ENCODE measurements at places on chromosomes 2 and 18.

DNA sequence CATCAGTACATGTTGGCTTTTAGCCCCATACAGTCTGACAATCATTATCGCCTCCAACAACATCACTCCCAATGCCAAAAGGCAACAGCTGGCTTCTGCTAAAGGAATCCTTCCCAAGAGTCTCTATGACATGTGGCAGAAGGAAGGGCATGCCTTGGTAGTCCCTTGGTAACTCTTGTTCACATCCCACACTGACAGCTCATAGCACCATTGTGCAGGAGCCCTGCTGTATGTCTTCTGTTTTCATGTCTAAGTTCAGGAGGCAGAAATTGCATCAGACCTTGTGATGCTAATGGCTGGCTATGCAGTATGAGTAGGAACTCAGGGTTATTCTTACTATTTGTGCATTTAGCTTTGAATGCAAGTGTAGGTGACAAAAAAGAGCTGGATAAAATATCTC is 392.1 kb downstream of the PTH2R start:
- DNase-seq, result no peak

- DNase-seq, result no peak
Observed at GRCh38 chr2:221124532-221125240, 447.4 kb downstream of the EPHA4 start.

- DNase-seq, result no peak
Observed at GRCh38 chr2:62996534-62997186, 54.0 kb upstream of the OTX1 start.

- DNase-seq, result no peak
Observed at GRCh38 chr2:231102772-231103171, 22.1 kb downstream of the HTR2B start.

DNA sequence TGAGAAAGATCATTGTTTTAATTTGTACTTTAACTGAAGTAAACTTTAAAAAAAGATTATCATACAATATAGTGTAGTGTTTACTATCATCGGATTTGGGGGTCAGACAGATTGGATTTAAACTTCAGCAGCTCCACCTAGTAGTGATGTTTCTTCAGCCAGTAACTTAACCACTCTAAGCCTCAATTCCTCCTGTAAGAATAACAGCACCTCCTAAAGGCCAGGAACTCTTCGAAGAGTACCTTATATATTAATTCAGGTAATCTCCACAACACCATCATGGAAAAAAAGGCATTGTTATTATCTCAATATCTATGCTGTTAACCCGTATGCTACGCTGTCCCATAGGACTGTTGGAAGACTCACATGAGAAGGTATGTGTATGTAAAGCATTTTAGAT is 69.0 kb upstream of the DLGAP1 start:
- peak; percentile 12 for DNase-seq

GRCh38 chr18:77754475-77755044 is 504.9 kb downstream of the GALR1 start:
- DNase-seq, result peak; percentile 41

GRCh38 chr2:42092084-42092996 is 44.5 kb downstream of the PKDCC start:
- DNase-seq, result no peak
